ENCODE measurements at places on chromosomes 3 and 15. TPM values are rescaled to one million over a fixed set of nuclear protein-coding genes. Genes with fewer than 3 reads are reported as not detected.
A peak's percentile ranks its signal among the peaks of the same experiment; 100 is the strongest.

GRCh38 chr3:36178018-36178417, 202.3 kb upstream of the STAC start:
- H3K4me3 ChIP-seq, result no peak overlapping the region
- no peaks in the 10 kb centered on the region for H3K36me3 ChIP-seq
- DNase-seq, result no peak

GRCh38 chr3:70905491-70905890, 593.1 kb upstream of the MDFIC2 start:
- H3K4me3 ChIP-seq, result no peak overlapping the region
- H3K36me3 ChIP-seq, result no peaks in the 10 kb centered on the region
- H3K4me1 ChIP-seq, result peaks cover 12% of the 10 kb centered on the region
- no peaks in the 10 kb centered on the region for H3K27me3 ChIP-seq
- DNase-seq, result no peak

DNA sequence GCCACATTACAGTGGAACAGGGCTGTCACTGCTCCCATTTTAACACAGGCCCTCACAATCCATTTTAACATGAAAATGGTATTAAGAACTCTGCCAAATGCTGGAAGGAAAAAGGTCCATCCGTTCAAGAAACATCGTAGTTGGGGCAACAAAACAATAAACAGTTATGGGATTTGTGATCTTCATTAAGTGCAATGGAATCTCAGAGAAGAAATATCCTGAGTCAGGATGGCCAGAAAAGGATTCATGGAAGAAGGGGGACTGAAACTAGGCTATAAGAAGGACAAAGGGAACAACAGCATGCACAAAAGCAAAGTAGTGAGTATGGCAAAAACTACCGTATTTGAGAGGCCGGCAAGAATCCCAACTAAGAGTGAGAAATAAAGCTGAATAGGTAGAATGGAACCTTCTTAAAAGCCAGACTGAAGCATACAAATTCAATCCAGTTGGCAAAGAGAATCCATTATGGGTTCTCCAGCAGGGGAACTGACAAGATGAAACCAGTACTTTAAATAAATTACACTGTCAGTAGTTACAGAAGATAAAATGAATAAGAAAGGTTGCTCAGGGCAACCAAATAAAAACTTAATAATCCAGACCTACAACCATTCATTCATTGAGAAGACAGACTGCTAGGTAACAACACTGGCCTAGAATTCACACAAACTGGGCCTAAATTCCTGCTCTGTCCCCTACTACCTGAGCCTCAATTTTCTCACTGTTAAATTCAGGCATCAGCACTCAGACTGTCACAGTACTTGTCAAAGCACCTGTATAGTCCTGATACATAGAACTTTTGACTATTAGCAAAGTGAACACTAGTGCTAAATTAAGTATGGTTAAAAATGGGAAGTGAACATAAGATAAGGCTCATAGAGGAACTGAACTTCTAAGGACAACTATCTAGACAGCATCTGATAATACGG, 6.3 kb downstream of the TBL1XR1 start:
- peaks cover 15% of the 10 kb centered on the region for H3K36me3 ChIP-seq
- H3K4me1 ChIP-seq, result peaks cover 59% of the 10 kb centered on the region
- peak overlapping the region; percentile 81 for H3K27ac ChIP-seq
- H3K4me3 ChIP-seq, result peak overlapping the region; percentile 35

- peaks cover 20% of the 10 kb centered on the region for H3K4me1 ChIP-seq
- H3K36me3 ChIP-seq, result no peaks in the 10 kb centered on the region
- H3K27ac ChIP-seq, result peak overlapping the region; percentile 35
- H3K27me3 ChIP-seq, result peaks cover 34% of the 10 kb centered on the region
- H3K4me3 ChIP-seq, result no peak overlapping the region
- no peak for DNase-seq
Measured at GRCh38 chr3:50534681-50535330, 31.4 kb upstream of the CACNA2D2 start.

- H3K27me3 ChIP-seq, result no peaks in the 10 kb centered on the region
- H3K4me1 ChIP-seq, result peaks cover 17% of the 10 kb centered on the region
- no peak overlapping the region for H3K27ac ChIP-seq
Measured at GRCh38 chr3:110165370-110165743, 828.0 kb upstream of the DPPA4 start.

DNA sequence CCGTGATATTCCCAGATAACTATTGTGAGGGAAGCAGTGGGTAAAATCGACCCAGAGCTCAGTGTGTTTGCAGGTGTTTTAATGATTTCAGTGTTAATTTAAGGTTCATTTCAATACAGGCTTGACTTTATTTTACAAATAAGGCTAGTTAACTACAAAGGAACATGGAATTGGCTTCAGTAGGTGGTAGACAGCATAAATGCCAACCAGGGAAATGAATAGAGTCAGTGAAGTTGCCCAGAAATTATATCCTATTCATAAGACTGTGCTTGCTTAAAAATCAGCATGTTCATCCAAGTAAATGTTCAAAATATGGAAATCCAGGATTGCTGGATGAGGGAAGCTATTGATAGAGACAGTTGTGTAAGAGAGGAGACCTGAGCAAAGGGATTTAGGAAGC, 66.1 kb downstream of the LARS2 start:
- H3K27me3 ChIP-seq, result no peaks in the 10 kb centered on the region
- peaks cover 4% of the 10 kb centered on the region for H3K4me1 ChIP-seq
- peaks cover 37% of the 10 kb centered on the region for H3K36me3 ChIP-seq
- H3K4me3 ChIP-seq, result no peak overlapping the region

GRCh38 chr3:177318559-177318958, 121.3 kb upstream of the TBL1XR1 start:
- H3K27ac ChIP-seq, result no peak overlapping the region
- H3K36me3 ChIP-seq, result no peaks in the 10 kb centered on the region
- H3K4me3 ChIP-seq, result no peak overlapping the region

DNA sequence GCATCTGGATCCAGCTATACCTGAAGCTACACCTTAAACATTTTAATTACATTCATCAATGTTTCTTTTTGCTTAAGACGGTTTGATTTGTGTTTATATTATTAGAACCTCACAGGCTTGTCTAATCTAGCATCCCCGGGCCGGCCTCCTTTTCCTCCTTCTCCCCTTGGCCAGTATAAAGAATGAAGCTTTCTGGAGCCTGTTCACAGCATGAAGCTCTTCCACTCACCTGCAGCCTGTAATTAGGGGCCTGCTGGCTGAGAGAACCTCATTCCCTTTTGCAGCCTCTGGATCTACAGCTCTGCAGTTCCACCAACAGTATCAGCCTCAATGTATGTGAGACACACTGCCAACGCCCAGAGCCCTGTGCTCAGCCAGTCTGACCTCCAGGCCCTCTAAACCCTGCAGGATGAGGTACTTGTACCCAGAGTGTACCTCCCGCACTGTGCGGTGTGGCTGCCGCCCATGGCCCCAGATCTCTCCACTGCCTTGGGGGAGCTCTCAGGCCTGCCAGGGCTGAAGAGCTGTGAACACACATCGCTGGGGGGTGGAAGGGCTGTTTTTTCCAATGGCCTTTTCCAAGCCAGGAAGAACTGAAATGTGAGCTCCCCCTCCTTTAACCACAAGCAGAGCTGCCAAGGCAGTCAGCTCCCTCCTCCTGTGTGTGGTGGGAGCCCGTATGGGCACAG, 114.7 kb upstream of the ALDH1A3 start:
- peaks cover 32% of the 10 kb centered on the region for H3K4me1 ChIP-seq
- peak; percentile 84 for DNase-seq
- H3K4me3 ChIP-seq, result no peak overlapping the region
- peak overlapping the region; percentile 29 for H3K27ac ChIP-seq
- no peaks in the 10 kb centered on the region for H3K36me3 ChIP-seq

DNA sequence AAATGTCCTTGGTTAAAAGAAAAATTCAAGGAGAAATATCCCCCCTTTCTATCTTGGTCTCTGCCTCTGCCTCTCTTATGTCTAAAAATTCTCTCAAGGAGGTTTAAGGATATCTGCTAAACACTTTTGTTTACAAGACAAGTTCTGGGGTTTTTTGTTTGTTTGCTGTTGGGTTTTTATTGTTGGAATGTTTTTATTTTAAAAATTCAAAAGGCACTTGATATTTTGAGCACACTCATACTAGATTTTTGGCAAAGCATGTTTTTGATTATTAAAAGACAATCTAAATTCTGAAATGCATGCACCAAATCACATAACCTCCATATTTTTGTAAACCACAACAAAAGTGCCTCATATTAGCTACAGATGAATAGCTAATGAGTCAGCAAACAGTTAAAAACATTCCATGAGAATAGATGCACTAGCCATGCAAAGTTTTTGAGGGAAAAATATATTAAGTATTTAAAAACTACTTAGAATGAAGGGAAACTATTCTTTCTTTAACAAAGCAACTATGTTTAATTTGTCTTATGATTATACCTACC, 84.6 kb downstream of the ZBTB20 start:
- H3K27ac ChIP-seq, result no peak overlapping the region
- no peak overlapping the region for H3K4me3 ChIP-seq
- H3K4me1 ChIP-seq, result peaks cover 8% of the 10 kb centered on the region
- peaks cover 9% of the 10 kb centered on the region for H3K36me3 ChIP-seq

DNA sequence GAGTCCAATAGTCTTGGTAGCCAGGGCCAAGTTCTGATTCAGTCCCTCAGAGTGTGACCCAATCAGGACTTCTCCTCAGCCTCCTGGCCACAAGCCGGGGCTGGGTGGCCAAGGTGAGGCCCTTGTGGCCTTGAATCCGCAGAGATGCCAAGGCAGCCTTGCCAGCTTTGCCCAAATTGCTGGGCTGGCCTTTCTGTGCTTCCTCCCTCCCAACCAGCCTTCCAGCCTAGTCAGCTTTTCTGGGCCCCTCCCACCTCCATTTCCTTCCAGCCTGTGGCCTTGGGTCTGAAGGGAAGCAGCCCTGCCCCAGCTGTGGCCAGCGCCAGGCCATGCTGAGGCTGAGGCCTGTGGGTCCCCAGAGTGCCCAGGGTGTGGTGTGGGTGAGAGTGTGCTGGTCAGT, 34.3 kb upstream of the ANKDD1A start:
- no peaks in the 10 kb centered on the region for H3K36me3 ChIP-seq
- peak overlapping the region; percentile 87 for H3K27ac ChIP-seq
- H3K27me3 ChIP-seq, result no peaks in the 10 kb centered on the region
- no peak overlapping the region for H3K4me3 ChIP-seq
- no peak for DNase-seq

- H3K27ac ChIP-seq, result no peak overlapping the region
- H3K4me3 ChIP-seq, result no peak overlapping the region
Measured at GRCh38 chr15:91065505-91065904, 34.6 kb upstream of the SV2B start.

GRCh38 chr3:98806521-98806920, 43.4 kb downstream of the ST3GAL6 start:
- DNase-seq, result no peak
- H3K27me3 ChIP-seq, result no peaks in the 10 kb centered on the region
- peaks cover 64% of the 10 kb centered on the region for H3K36me3 ChIP-seq
- no peak overlapping the region for H3K4me3 ChIP-seq

- no peak for DNase-seq
- peak overlapping the region; percentile 59 for H3K4me3 ChIP-seq
- peaks cover 65% of the 10 kb centered on the region for H3K4me1 ChIP-seq
- H3K36me3 ChIP-seq, result peaks cover 3% of the 10 kb centered on the region
- H3K27ac ChIP-seq, result peak overlapping the region; percentile 96
Measured at GRCh38 chr3:11438646-11439045, 166.4 kb downstream of the ATG7 start.

The MESP2 gene
- total RNA-seq, result not detected

The MEIS2 gene
- 79.9 TPM for total RNA-seq

The SLC6A20 gene
- total RNA-seq, result not detected

The CHRD gene
- 2.7 TPM for total RNA-seq

The MAP6D1 gene
- 4.2 TPM for total RNA-seq

All from osteocyte (in vitro differentiated cells).